ENCODE measurements at places on chromosomes 11 and 22. TPM values are rescaled to one million over a fixed set of nuclear protein-coding genes. Genes with fewer than 3 reads are reported as not detected.

Gene TTLL1
- 1.8 TPM for total RNA-seq

Gene MRGPRX3
- total RNA-seq: 0.44 TPM

Gene NAALADL1
- total RNA-seq: 1.1 TPM

Gene RAB39A
- total RNA-seq: 0.95 TPM

Gene TSGA10IP
- total RNA-seq: not detected

Gene RAG1
- total RNA-seq: 0.34 TPM

Gene LGALS1
- total RNA-seq: 25.4 TPM

Gene GGTLC2
- not detected for total RNA-seq

Gene DNAJB13
- not detected for total RNA-seq

Gene CHRM1
- not detected for total RNA-seq

Gene CNGA4
- total RNA-seq: not detected

Gene KREMEN1
- 46.9 TPM for total RNA-seq

Gene LARGE2
- 15.7 TPM for total RNA-seq

Gene P4HA3
- total RNA-seq: not detected

Gene SLC22A25
- total RNA-seq: not detected

Gene MUC6
- 0.19 TPM for total RNA-seq

Gene OR2AT4
- total RNA-seq: not detected

Gene GAL3ST3
- total RNA-seq: not detected

Gene YAP1
- total RNA-seq: 141 TPM

Gene RAG2
- not detected for total RNA-seq

Gene LRRC56
- total RNA-seq: 1.5 TPM

Gene SVIP
- total RNA-seq: 6.1 TPM

Gene BTBD18
- not detected for total RNA-seq

Gene MUC5AC
- total RNA-seq: 1.5 TPM
